ENCODE measurements at places on chromosomes 2 and 18.

DNA sequence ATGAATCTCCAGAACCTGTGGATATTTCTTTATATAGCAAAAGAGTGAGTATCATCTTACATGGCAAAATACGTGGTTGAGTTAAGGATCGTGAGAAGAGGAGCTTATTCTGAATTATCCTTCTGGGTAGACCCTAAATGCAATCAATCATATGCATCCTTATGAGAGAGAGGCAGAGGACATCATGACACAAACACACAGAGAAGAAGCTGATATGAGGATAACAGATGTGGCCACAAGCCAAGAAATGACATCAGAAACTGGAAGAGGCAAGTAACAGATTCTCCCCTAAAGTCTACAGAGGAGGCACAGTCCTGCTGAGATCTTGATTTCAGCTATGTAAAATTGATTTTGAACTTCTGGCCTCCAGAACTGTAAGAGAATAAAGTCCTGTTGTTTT lies 730.2 kb upstream of the ZNF804A start:
- DNase-seq: no peak

GRCh38 chr2:24421668-24422067 lies 61.3 kb upstream of the ITSN2 start:
- DNase-seq: no peak

DNA sequence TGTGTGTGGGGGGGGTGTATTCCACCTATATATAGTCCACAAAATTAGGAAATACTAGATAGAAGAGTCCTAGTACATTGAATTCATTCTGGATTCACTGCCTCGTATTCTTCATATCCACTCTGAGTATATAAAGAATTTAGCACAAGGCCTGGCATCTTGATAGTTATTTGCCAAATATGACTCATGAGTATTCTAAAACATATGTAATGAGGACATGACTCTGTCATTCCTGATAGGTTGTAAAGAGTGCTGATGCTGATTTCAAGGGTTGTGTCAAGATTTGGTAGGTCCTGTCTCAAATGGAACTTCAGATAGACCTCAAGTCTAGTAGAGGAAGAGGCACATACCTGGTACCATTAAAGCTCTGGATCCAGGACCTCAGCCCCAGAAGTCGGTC lies 173.4 kb upstream of the BOD1L2 start:
- no peak for DNase-seq

DNA sequence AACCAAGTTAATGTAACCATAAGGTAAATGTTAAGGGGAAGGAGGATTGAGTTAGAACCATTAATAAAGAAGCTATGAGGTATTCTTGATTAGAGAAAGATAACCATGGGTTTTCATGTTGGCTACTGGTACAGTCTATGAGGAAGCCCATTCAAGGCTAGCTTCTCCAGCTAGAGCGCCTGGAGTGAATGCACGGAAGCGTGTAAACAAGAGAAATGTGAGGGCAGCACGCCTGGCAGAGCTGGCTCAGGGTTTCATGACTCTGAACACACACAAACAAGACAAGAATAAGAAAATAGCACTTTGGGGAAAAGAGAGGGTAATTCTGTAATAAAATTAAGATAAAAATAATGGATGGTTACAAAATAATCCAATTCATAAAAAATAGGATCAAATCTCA lies 255.3 kb downstream of the PDE11A start:
- DNase-seq: no peak

- no peak for DNase-seq
Observed at GRCh38 chr18:56067214-56067894, 479.4 kb upstream of the TCF4 start.

- no peak for DNase-seq
Observed at GRCh38 chr2:111716905-111717775, 166.9 kb downstream of the ANAPC1 start.
